MV-4-11 (cell line): ENCODE measurements at places on chromosomes 11 and 22.

DNA sequence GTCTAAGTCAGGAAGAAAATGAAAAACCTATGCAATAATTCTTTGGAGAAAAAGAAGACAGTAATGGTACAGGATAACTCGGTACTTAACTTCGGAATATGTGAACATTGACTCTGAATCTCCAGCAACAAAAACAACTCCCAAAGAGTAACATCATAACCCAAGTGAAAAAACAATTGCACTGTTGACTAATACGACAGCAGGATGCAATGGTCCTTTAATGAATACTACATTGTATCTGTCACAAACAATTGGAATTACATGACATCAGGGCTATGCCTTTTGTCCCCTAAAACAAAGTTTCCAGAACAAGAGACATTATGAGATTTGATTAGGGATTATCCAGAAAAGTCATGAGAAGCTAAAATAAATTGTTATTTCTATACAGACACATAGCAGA is 1065.9 kb downstream of the LRRC4C start:
- no peak for DNase-seq

DNA sequence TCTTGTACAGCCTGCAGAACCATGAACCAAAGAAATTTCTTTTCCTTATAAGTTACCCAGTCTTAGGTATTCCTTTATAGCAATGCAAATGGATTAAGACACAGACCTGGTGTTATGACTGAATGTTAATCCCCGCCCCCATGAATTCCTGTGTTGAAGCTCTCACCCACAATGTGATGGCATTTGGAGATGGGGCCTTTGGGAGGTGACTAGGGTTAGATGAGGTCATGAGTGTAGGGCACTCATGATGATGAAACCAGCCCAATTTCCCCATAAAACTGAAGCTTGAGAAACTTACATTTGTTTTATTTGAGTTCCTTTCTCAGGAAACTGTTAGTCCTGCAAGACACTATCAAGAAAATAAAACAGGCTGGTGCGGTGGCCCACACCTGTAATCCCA is 115.8 kb upstream of the THY1 start:
- DNase-seq: peak; percentile 95

- DNase-seq: peak; percentile 35
Observed at GRCh38 chr22:46070803-46071450, 79.4 kb upstream of the PPARA start.

DNA sequence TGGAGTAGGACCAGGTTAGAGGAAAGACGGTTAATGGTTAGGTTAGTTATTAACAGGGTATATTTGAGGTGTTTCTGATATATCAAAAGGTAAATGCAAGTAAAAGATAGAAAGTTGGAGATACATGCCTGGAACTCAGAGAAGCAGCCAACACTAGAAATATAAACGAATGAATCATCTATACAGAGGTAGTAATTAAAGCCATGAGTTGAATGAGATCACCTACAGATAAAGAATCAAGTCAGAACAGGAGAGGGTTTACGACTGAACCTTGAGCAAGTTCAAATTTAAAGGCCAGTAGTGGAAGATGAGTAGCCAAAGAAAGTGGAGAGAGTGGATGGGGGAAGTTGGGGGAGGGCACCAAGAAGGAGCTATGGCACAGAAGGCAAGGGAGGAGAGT is 73.9 kb downstream of the SPON1 start:
- no peak for DNase-seq

- peak; percentile 69 for DNase-seq
Observed at GRCh38 chr11:2269601-2270321, 627 bp downstream of the ASCL2 start.

DNA sequence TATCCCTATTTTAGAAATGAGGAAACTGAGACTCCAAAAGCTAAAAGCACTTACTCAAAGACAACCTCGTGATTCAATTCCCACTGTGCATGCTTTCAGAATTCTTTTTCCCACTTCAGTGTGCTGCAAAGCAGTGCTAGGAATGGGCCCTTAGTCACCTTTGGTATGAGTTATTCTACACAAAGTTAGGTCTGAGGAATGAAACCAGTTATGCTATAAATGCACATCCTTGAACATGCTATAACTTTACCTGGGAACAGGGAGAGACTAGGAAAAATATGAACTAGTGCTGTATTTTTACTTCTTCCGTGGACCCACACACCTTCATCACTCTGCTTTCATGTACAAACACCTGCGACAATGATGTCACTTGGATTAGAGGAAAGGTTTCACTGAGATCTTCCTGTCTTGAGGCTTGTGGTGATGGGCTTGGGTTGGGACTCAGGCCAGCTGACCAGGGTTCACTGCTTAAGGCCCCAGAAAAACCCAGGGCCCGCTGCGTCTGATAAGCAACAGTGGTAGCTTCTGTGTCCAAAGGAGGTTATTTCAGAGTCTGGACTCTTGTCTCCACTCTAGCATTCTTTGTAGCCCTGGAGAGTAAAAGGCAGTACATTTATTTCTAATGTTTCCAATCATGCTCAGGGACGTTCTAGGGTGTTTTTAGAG is 81.6 kb downstream of the ZC3H12C start:
- no peak for DNase-seq

DNA sequence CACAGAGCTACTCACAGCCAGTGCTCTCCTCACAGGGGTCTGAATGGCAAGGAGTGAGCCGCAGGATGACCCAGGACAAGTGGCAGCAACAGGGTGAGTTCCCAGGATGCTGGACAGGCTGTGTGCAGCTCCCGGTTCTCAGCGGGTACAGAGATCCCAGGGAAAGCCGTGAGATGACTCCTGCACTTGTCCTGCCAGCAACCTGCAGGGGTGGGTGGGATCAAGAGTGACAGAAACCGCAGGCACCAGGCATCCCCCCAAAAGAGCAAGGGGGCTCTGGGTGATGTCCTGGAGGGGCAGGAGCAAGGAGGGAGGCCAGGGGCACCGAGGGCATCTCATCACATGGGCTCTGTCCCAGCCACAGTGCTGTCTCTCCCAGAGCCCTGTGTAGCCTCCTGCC is 15.9 kb upstream of the PRODH start:
- no peak for DNase-seq

DNA sequence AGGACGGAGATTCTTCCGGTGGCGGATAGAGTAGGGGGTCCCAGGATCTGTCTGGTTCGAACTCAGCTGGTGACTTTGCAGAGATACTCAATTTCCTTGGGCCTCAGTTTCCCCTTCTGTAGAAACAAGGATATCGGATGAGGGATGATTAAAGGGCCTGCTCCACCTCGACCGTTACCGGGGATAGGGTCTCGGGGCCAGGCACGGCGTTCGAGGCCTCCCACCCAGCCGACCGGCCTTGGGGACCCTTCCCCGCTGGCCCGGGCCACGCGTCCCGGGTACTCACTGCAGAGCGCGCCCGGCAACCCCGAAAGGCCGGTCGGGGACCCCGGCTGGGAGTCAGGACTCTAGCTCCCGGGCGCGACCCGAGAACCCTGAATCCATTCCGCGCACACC is 321 bp downstream of the RHBDD3 start:
- DNase-seq: no peak

- DNase-seq: peak; percentile 19
Observed at GRCh38 chr11:118051611-118052461, 25.0 kb upstream of the TMPRSS4 start.

- no peak for DNase-seq
Observed at GRCh38 chr22:42072606-42073330, 1.3 kb upstream of the PHETA2 start.

- DNase-seq: peak; percentile 63
Observed at GRCh38 chr22:42919199-42919598, 62.1 kb upstream of the ARFGAP3 start.

- DNase-seq: no peak
Observed at GRCh38 chr11:74322667-74323066, 11.2 kb upstream of the P4HA3 start.

DNA sequence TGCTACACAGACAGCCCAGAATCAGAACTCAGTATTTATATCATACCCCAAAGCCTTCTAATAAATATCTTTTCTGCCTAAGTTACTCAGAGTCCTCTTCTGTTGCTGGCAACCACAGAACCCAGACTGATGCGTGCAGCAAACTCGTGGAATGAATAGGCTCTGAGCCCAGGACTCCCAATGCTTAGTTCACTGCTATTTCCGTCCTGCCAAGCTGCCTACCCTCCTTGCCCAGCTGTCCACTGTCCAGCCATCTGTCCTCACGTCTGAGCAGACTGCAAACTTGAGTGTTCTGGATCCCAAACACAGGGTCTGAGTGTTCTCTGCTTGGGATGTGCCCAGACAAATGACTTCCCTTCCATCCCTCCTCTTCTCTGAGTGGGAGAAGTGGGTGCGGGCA is 19.4 kb downstream of the PTPN5 start:
- no peak for DNase-seq

GRCh38 chr11:74581954-74582547 is 10.3 kb upstream of the POLD3 start:
- no peak for DNase-seq

DNA sequence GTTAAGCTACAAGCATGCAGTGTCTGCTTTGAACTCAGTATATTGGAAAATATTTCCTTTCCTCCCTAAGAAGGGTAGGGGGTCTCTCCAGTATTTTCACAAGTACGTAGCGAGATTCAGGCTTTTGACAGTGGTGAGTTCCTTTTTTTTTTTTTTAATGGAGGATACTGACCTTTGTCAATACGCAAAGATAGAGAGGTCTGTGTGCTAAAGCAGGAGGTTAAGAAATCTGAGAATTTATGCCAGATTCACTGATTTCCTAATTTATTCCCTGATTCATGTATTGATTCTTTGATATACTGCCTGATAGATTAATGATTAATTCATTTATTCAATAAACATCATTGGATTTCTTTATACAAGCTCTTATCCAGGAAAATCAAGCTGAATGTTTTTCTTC is 106.7 kb upstream of the CADM1 start:
- DNase-seq: no peak

GRCh38 chr11:111378861-111379601 is at the start of gene POU2AF1:
Gene POU2AF1 (minus strand): TSS chr11:111379275. CDS start chr11:111379177, 98 bp downstream.
- DNase-seq: no peak

DNA sequence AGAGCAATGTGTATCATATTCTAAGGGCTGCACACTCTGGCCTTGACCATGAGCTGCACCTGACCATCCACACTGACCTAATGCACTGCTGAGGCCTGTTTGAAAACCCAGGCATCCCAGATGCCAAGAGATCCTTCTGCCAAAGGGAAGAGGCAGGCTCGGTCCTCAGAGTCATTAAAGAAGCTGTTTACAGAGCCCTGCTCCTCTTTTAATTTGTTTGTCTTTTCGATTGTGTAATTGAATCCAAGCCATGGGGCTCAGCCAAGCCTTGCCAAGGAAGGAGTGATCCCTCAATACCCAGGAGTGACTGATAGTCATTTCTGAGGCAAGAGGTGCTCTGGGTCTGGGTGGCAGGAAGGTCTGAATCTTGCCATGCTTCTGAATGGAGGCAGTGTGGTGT is 94.5 kb upstream of the ISX start:
- DNase-seq: no peak

- no peak for DNase-seq
Observed at GRCh38 chr11:108558222-108558621, 35.3 kb downstream of the EXPH5 start.

- DNase-seq: peak; percentile 48
Observed at GRCh38 chr11:27524155-27524554, 17.6 kb upstream of the LIN7C start.

DNA sequence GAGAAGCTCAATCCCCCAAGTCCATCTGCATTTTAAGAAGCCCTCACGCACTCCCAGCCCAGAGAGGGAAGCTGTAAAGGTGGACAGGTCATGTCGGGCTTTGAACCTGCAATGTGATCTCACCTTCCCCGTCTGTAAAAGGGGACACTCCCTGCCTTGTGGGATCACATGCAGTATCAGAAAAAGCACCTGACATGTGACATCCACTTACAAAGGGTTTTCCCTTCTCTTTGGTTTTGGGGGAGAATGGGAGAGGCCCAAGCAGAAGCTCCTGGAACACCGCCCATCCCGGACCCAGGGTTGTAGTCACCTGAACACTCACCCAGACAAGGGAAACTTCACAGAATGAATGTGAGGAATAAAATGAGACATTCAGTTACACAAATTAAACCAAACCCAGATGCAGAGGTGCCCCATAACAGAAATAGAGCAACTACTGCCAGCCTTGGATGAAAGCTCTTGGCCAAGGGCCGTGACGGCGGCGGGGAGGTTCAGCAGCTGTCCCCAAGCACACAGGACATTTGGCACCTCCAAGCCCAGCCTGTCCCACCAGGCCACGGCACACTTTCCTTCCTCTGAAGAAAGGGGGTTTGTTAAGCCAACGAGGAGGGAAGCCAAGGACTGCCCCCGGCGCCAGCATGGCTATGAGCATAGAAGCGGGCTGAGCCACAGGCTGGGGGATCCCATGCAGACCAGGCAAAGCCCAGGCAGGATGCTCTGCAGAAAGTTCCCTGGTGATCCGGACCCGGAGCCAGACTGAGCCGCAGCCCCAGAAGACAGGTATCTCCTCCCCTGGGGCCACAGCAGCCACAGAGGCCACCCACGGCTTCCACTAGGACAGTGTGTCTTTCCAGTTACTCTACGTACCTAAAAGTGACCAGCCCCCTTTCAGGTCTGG is 3.8 kb downstream of the BID start:
- no peak for DNase-seq

- no peak for DNase-seq
Observed at GRCh38 chr11:111963931-111964340, 26.8 kb downstream of the DIXDC1 start.

DNA sequence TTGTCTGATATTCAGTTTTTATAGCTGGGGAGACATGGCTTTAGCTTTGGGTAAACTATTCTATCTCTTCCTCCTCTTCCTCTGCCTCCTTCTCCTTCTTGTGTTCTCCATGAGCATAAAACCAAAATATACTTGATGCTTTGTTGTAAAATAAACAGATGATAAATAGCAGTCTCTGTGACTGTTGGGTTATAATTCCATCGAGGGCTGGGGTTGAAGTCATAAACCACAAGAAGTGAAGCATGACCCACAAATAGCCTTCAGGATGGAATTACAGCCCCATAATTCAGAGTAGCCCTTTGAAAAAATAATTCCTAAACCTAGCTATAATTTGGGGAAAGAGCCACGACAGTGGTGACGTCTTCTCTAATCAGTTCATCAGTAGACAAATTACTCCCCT is 177.7 kb downstream of the SNX19 start:
- no peak for DNase-seq

- no peak for DNase-seq
Observed at GRCh38 chr11:86337227-86337626, 35.2 kb downstream of the HIKESHI start.

GRCh38 chr11:102488208-102488607 is 35.6 kb upstream of the TMEM123 start:
- DNase-seq: no peak

DNA sequence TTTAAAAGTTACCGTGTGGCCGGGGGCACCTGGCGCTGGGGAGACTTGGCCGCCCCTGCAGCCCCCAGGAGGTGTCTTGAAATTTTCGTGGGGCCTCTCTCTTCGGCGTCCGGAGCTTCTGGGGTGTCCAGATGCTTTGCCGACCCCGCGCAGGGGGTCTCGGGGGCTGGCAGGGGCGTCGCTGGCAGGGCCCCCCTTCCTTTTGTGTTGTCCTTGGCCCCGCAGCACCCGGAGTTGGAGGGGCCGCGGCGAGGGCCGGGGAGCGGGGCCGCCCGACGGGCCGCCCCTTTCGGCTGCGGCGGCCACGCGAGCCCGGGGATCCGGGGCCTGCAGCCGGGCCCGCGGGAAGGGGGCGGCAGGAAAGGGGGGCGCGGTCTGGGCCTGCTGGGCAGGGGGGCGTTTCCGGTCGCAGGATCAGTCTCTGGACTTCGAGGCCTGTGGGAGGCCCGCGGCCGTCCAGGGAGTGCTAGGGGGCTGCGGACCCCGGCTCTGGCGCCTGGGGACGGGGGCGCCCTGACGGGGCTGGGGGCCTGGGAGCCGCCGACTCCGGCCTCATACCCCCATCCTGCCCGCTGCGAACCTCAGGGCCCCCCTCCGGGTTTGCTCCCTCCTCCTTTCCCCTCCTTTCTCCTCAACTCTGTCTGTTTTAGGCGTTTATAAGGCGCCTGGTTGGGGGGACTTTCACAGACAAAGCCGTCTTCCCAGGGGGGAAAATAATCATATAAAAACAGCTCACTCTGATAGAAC is 869 bp downstream of the ZC3H7B start:
- no peak for DNase-seq
